ENCODE measurements at places on chromosomes 2 and 18.

- DNase-seq = no peak
Observed at GRCh38 chr2:218992703-218993344, 398 bp downstream of the CRYBA2 start.

- DNase-seq = no peak
Observed at GRCh38 chr2:175560521-175561169, 379.1 kb upstream of the ATP5MC3 start.

DNA sequence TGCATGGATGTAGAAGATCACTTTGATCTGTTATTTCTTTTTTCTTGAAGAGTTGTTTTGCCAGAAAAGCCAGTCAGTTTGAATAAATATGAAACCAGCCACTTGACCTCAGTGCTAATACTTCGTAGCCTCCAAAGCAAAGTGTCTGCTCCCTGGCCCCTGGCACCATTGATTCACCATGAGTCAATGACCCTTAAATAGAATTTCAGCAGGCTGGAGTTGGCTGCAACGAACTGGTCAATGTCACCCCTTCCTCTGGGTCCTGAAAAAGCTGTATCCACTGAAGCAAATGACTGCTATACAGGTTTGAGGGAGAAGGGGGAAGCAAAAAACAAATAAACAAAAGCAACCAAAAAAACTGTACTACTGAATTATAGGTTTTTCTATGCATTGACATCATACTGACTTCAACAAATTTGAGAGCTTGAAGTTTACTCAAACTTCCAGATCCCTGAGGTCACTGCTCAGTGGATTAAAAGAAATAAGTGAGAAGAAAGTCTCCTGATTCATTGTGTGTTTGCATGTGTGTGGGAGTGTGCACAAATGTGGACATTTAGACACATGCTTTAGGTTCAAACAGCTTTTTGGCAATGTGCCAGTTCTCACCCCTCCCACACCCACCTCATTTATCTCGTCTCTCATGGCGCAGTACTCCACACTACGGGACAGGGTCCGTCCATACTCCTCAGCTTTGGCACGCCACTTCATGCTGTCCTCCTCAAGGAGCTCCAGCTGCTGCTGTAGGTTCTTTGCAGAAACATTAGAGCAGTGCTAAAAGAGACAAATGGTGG is 58.1 kb upstream of the TTN start:
- DNase-seq = no peak

GRCh38 chr2:178628605-178629004 is 148.3 kb downstream of the PLEKHA3 start:
- no peak for DNase-seq

DNA sequence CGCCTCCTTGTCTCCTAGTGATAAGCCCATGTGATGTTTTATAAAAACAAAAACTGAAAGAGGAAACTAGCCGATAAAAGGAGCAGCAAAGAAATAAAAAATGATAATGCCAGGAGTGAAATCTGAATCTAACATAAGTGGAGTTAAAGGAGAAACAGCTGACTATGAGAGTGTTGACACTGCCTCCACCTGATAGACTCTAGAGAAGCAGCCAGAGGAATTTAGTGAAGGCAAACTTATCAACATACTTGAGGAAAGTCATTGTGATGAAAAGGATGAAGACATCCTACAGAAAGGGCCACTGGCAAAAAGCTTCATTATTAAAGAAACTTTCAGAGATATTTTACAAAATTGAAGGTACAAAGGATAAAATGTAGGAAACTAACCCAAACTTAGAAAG is 1.9 kb downstream of the M1AP start:
- no peak for DNase-seq

DNA sequence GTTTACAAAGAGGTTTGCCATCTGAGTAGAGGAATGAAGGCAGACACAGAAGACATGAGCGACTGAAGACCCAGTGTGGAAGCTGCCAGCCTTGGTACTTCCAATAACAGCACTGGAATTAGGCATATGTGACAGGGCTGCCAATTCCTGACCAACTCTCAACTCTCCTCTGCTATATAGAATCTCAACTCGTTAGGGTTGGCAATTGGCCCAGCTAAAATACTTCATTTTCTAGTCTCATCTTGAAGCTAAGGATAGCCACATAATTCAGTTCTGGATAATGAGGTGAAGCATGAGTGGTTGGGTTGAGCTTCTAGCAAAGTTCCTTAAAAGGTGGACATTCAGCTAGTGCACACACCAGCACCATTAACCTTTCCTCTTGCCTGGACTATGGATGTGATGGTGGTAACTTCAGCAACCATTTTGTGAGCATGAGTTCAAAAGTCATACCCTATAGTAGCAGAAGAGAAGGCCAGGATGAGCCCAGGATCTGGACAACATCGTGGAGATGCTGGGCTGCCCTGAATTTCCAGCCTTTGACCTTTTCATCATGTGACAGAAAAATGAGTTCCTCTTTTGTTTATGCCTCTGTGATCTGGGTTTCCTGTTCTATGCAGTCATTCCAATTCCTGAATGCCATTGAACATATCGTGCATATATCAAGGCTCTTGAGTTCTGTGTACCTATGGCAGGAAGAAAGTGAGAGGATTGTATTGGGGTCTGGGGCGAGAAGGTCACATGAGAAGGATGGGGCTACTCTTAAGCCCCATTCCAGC is 68.1 kb upstream of the HAAO start:
- no peak for DNase-seq

- DNase-seq = no peak
Observed at GRCh38 chr18:47560723-47561715, 309.6 kb upstream of the SKOR2 start.

DNA sequence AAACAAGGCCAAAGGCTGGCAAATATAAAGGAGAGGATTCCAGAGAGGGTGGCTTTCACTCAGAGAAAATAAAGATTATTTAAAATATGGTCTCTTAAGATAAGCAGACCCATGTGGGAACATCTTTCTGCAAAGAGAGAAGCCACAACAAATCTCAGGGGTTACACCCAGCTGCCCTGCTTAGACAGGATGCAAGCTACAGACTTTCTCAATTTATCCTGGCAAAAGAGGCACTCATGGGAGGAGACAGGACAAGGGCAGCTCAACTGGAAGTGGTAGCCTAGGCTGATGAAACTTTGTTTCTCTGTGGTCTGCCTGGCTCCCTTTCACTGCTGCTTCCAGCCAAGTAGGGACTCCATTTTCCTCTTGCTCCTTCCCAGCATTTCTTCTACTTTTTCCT is 25.9 kb upstream of the SULT1C4 start:
- no peak for DNase-seq

DNA sequence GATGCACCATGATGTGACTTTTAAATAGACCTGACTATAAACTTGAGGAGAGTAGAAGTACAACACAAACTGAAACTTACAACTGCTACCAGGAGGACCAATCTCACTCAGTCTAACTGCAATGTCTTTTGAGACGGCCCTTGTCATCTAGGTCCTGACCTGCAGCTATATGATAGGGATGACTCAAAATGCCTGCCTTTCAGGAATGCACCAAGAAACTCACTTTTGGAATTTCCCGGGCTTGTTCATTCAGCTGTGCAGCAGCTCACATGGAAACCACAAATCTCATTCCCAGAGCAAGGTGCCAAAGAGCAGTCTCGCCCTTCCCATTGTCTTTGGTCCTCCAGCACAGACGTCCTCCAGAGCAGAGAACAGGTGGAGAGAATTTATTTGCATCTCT is 113.7 kb downstream of the SPOPL start:
- DNase-seq = no peak

- no peak for DNase-seq
Observed at GRCh38 chr2:118089139-118089800, 999 bp downstream of the INSIG2 start.

- DNase-seq = no peak
Observed at GRCh38 chr2:175854665-175855064, 147.4 kb downstream of the LNPK start.

DNA sequence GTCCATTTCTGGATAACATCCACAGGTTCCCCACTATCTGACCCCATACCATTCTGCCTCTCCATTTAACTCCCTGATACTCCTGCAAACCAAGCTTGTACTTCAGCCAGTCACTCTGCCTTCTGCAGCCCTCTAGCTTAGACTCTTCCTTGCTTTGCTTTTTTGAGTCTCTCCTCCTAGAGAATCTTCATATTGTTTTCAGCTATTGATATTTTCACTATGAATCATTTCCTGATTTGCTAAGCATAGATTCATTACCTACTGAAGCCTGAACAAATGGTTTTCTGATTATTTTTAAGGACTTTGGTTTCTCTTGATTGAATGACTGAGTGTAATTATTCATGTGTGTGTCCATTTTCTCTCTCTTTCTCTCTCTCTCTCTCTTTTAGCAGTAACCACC is 2102.3 kb upstream of the CELF4 start:
- no peak for DNase-seq

GRCh38 chr2:207747653-207748560 is 21.8 kb downstream of the FZD5 start:
- DNase-seq = no peak

- no peak for DNase-seq
Observed at GRCh38 chr2:99032786-99033185, 96.8 kb upstream of the CRACDL start.

- DNase-seq = no peak
Observed at GRCh38 chr2:134570676-134571075, 148.1 kb downstream of the TMEM163 start.

GRCh38 chr18:31245820-31246219 is 72.1 kb upstream of the DSG1 start:
- no peak for DNase-seq

GRCh38 chr2:132477962-132478361 is 61.4 kb downstream of the GPR39 start:
- DNase-seq = no peak

GRCh38 chr2:65199891-65200290 is 27.7 kb upstream of the ACTR2 start:
- no peak for DNase-seq

- no peak for DNase-seq
Observed at GRCh38 chr2:37274359-37274965, 43.0 kb downstream of the NDUFAF7 start.

DNA sequence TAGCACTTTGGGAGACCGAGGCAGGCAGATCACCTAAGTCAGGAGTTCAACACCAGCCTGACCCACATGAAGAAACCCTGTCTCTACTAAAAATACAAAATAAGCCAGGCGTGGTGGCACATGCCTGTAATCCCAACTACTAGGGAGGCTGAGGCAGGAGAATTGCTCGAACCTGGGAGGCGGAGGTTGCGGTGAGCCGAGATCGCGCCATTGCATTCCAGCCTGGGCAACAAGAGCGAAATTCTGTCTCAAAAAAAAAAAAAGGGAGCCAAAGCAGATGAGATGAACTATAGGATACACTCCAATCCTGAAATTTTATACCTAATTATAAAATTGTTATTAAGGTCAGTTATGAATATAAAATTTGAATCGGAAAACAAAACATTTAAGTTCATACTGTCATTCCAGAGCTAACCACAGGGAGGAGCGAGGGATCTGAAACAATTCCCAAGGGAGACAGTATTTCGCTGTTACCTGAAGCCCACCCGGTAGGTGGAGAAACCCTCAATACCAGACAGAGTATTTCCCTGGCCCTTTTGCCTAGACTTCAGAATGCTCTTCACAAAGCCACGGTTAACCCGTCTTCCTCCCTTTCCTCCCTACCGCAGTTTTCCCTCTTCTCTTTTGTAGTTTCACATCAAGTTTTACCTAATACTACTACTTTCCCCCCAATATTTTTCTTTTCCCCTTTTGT is 1.4 kb downstream of the PPM1G start:
- no peak for DNase-seq

- no peak for DNase-seq
Observed at GRCh38 chr2:172953411-172953810, 122.2 kb upstream of the MAP3K20 start.

DNA sequence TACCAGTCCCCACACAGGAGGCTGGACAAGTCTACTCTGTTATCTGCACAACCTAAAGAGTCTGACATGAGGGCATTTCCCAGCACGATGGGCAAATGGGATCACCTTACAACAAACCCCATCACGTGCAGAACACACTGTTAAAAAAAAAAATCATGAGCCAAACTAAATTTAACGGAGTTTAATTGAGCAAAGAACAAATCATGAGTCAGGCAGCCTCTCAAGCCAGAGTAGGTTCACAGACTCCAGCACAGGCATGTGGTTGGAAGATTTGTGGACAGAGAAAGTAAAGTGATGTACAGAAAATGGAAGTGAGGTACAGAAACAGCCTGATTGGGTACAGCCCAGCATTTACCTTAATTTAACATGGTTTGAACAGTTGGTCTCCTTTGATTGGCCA is 59.9 kb downstream of the KYNU start:
- DNase-seq = no peak

GRCh38 chr2:240322991-240323390 is 112.5 kb upstream of the GPC1 start:
- DNase-seq = no peak

DNA sequence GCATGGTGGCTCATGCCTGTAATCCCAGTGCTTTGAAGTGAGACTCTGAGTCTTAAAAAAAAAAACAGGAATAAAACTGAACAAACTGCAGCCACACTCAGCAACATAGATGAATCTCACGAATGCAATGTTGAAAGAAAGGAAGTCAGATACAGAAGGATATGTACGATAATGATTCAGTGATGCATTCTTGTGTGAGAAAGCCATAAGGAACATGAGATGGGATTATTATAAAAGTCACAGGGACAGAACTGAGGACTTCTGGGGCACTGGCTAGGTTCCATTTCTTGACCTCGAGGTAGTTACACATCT is 56.9 kb upstream of the SMAD2 start:
- DNase-seq = no peak

DNA sequence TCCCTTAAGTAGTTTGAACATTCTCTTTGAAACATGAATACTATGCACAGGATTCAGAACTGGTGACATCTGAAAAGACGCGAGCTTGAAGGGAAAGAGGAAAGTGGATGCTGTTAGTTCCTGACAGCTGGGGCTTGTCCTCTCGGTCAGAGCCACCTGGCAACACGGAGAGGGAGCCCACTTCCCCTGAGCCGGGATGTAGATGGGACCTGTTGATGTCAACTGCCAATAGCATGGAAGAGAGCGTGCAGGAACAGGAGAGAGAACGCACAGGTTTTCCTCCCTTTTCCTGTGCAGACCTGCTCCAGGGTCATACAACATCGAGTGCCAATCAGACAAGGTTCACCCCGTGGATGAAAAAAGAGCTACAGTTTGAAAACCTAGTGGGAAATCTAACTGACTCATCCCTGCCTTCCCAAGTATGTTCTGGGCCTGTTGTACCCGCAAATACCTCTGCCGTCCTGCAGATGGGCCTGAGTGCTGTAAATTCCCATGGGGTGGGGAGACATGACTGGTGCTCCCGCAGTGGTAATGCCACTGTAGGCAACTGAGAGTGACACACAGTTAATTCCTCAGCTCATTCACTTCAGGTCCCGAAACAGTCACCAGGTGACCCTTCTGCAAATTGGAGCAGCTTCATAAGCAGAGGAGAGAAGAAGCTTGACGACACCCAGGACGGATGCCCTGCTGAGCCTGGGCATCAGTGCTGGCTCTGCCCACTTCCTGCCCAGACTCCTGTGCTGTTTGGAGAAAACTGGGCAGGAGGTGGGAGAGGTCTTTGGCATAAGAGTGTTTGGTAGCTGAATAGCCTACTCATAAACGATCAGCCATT is 13.9 kb upstream of the MBP start:
- no peak for DNase-seq

All from stimulated activated CD4-positive, alpha-beta T cell treated with anti-CD3 and anti-CD28 coated beads, Interleukin-1b, Interleukin-23, amount 100 ng/mL, for 1 hour (primary cell).